Umbilical cord (tissue), 2 donors: ENCODE measurements at places on chromosomes 2 and 18. TPM values are rescaled to one million over a fixed set of nuclear protein-coding genes. Genes with fewer than 3 reads are reported as not detected.

DNA sequence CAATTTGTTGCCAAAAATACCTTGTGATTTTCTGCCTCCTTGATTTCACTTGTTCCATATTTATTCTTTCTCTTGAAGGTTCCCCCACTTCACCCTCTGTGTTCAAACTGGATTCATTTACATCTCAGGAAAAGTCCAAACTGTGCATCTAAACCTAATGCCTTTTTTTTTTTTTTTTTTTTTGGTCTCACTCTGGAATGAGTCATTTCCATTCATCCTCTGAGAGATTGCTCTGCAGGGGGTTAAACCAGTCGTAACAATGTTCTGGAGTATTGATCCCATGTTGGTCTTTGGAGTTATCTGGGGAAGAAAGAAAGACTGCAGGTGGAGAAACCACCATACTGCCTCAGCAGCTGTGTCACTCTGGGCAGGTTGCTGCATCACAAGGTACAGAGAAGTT is 119.7 kb downstream of the TACR1 start:
- no peak for DNase-seq

- DNase-seq: no peak
Observed at GRCh38 chr18:22387364-22387763, 30.4 kb downstream of the CTAGE1 start.

- peak; percentile 36 for DNase-seq
Observed at GRCh38 chr2:2271469-2271941, 59.6 kb downstream of the MYT1L start.

GRCh38 chr2:212695426-212695825 is 156.8 kb upstream of the ERBB4 start:
- DNase-seq: no peak

TMEM169 gene
- total RNA-seq: 0.48 TPM

DNA sequence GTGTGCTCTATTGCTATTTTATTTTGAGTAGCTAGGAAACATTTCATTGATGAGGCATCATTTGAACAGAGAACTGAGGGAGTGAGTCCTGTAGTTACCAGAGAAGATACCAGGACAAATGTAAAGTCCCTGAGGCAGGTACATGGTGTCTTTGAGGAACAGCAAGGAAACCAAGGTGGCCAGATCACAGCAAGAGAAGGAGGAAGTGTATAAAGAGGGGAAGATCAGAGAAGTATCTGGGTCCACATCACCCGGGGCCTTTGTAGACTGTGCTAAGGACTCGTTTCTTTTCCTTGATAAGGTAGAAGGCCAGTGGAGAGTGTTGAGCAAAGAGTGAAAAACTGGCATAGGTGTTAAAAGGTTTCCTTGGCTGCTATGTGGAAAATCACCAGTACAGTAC is 34.8 kb upstream of the PLB1 start:
- DNase-seq: no peak

GRCh38 chr18:58078889-58079573 is 35.0 kb downstream of the NEDD4L start:
- no peak for DNase-seq

DNA sequence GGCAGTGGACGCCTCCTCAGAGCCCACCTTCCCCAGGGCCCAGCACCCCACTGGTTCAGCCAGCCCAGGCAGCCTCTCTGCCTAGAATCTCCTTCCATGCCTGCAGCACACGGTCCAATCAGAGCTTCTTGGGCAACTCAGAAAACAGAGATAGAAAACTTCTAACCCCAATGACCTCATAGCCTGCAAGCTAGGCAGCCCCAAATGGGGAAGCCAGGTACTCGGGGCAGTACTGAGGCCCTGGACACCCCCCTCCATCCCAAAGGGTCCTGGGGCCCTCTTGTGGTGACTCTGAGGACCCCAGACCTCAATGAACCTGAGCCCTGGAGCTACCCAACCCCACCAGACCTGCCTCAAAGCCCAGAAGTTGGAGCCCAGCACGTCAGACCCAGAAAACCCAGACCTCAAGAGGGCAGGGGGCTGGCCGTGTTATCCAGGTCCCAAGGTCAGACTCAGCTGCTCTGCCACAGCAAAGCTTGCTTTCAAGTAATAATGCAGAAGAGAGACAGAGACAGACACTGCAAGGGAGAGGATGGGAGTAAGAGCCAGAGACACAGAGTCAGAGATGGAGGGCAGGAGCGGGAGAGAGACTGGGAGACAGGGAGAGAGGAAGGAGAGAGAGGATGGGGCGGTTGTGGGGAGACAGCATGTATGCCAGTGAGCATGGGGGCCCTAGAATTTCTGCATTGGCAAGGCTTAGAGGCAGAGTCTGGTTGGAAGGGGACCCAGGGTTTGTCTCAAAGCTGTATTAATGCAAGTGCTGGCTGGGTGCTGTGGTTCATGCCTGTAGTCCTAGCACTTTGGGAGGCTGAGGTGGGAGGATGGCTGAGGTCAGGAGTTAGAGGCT is 28.2 kb downstream of the SERTAD2 start:
- no peak for DNase-seq

DNA sequence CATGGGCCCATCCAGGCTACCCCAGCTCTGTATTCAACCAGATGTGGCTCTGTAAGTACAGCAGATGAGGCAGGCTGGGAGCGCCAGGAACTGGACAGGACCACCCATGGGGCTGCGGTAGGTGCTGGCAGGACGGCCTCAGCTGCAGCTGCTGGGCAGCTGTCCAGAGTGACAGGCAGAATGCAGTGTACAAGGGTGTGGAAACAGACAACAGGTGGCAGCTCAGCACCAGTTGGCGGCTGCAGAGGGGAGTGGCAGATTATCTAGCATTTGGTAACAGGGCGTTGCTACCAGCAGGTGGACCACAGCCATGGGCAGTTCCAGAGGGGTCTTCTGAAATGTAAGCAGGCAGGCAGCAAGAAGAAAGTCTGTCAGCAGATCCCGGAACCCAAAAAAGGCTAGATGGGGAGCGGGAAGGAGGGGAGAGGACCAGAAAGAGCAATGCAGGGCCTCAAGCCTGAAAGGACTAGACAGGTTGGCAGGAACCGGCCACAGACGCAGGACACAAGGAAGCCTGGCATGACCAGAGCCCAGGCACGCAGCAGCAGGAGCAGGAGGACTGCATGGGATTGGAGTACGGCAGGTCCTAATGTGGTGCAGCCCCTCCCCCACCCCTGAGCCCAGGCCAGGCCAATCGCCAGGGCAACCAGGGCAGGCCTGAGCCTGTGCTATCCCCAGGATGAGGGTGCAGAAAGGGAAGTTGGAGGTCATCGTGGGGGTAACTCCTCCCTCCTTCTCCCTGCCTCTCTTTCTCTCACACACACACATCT is 24.7 kb downstream of the PKDCC start:
- no peak for DNase-seq

KIAA2012 gene
- 1.7 TPM for total RNA-seq

PSMA8 gene
- 6.3 TPM for total RNA-seq

DNA sequence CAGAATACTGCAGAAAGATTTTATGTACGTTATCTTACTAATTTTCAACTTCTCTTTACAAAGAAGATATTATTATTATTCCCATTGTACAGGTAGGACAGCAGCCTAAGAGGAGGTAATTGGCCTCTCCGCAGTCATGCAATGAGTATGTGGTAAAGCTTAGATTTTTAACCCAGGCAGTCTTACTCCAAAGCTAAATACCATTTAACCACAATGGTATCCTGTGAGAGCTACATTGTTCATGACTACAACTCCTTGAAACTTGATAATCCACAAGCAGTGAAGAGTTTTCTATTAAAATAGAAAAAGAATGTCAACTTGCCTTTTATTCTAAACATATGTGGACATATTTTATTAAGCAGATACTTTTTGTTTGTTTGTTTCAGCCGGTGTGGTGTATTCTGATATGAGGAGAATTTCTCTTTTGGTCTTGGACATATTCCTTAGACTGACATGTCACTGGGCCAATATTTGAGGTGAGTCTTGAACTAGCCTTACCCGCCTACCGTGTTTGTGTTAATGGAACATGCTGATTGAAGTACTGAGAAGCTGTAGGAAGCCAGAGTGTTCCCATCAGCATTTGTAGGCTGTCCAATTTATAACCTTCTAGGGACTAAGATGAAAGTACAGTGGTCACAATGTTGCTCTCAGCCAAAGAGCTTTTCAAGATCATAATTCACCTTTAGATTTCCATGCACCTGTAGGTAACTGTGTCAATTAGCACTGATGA is 293.9 kb upstream of the DCC start:
- DNase-seq: no peak

- DNase-seq: no peak
Observed at GRCh38 chr18:49464718-49465598, 4.5 kb upstream of the DYM start.

- DNase-seq: no peak
Observed at GRCh38 chr18:22307528-22307927, 110.2 kb downstream of the CTAGE1 start.

GRCh38 chr2:96789245-96789617 is 26.8 kb upstream of the CNNM3 start:
- no peak for DNase-seq

SP9 gene
- not detected for total RNA-seq

DNAJB2 gene
- total RNA-seq: 45.0 TPM

FSHR gene
- not detected for total RNA-seq

CFAP65 gene
- total RNA-seq: 2.9 TPM

PTH2R gene
- not detected for total RNA-seq

MC4R gene
- total RNA-seq: 4.1 TPM
